ENCODE measurements at places on chromosomes 11 and 22.

- no peak for DNase-seq
Measured at GRCh38 chr11:17538731-17539130, 5.5 kb downstream of the USH1C start.

DNA sequence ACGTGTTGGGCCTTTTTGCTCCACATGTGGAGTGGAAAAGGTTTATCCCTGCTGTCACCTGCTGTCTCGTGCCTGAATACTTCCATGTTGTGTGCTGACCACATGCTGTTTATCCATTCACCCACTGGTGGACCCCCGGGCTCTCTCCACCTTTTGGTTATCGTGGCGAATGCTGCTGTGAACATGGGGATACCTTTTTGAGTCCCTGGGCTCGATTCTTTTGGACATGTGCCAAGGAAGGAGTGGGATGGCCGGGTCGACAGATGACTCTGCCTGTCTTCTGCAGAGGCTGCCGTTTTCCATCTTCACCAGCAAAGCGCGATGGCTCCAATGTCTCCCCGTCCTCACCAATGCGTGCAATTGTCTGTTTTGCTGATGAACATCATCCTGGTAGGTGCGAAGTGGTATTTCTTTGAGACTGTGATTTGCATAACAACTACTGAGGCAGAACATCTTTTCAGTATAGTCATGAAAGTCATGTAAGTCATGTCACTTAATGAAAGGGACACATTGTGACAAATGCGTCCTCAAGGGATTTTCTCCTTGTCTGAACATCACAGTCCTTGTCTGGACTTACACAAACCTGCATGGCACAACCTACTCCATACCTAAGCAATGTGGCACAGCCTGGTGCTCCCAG lies 758.7 kb downstream of the BRD1 start:
- DNase-seq, result no peak

DNA sequence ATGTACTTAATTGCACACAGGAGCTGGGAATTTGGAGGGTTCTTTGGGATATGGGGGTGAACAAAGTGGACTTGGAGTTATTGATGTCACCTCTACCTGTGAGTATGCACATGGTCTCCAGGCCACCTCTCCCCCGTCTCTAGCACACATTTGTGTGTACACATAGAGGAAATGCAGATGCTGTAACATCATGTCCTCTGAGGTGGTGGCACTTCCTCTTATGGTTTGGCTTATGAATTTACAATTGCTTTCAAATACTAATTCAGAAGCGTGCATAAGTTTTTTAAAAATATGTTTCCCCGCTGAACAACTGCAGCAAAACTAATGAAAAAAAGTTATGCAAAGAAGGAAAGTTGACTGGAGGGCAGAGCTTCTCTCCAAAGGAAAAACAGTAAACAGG lies 152.0 kb upstream of the TENM4 start:
- DNase-seq, result peak; percentile 9

DNA sequence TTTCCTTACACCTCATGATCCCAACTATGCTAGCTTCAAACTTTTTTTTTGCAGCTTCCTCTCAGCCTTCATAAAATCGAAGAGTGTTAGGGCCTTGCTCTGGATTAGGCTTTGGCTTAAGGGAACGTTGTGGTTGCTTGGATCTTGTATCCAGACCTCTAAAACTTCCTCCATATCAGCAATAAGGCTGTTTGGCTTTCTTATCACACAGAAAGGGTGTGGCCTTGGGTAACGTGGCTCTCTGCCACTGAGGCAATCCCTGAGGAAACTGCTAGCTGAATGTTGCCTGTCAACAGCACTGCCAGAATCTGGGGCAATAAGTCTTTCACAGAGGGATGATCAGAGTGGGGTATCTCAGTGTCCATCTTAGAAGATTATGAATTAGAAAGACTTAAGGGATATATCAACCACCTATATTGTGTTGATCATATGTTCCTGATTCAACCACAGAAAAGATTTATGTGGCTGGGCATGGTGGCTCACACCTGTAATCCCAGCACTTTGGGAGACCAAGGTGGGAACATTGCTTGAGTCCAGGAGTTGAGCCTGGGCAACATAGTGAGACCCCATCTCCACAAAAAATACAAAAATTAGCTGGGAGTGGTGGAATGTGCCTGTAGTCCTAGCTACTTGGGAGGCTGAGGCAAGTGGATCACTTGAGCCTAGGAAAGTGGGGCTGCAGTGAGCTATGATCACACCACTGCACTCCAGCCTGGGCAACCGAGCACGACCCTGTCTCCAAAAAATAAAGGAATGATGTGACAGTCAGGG lies 12.5 kb upstream of the CUL5 start:
- DNase-seq, result no peak

DNA sequence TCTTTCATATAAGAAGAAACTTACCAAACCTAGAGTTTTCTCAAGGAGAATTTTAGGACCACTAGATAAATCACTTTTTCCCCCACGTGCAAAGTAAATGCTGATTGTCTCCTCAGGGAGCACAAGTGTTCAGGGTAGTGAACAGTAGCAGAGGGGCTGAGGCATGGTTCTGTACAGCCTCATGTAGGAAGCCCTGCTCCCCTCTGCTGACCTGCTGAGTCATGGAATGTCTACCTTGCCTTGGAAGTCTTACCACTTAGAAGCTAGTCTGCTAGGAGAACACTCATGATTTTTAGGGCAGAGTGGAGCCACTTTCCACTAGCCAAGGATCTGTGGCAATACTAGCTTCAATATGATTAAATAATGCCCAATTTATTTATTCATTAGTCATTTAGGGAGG lies 2120.6 kb upstream of the RAG2 start:
- no peak for DNase-seq

- no peak for DNase-seq
Measured at GRCh38 chr11:46917109-46917761, 1.1 kb downstream of the LRP4 start.

GRCh38 chr11:47161890-47162289 lies 14.8 kb downstream of the ARFGAP2 start:
- no peak for DNase-seq

- no peak for DNase-seq
Measured at GRCh38 chr22:19525666-19526065, 1.5 kb upstream of the CLDN5 start.

DNA sequence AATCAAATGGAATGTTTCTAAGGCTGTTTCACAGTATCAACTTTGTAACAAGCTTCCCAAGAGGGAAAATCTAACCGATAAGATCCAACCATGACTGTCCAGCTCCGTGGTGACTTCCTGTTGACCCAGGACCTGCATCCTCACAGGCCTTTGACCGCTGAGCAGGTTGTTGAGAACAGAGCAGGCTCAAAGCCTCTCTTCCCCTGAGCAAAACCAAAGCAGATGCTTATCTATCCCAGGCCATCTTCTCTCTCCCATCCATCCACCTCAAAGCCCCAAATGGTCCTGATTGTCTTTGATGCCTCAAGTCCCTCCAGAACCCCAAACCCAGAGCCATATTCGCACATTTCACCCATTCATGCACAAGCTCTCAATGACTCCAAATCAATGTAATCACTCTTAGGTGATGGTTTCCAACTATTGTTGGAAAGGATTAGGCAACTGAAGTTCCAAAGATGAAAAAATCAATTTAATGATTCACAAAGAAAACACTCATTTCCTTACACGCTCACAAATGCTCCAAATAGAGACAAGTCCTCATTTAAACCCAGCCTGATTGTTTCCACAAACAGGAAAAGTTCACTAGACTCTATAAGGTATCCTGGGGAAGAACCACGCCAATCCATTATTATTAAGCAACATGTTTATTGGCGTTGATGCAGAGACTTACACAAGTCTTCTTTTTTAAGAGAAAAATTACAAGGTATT lies 48.7 kb downstream of the C11orf58 start:
- DNase-seq, result no peak

DNA sequence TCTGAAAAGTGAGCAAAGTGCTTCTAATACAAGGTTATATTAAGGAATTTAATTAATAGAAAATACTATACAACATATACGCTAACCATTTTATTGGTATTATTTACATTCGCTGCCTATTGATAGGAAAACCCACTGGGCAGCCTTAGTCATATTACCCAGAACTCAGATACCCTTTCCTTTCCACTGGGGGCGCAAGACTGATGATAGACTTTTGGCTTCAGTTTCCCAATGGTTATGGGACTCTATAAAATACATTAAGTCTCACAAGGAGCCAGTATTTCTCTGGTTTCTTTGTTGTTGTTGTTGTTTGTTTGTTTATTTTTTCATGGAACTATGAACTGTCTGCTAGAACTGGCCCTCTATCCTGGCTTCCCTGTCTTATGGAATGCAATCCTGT lies 471.1 kb upstream of the KIRREL3 start:
- no peak for DNase-seq

GRCh38 chr11:80168796-80169195 lies 728.0 kb upstream of the TENM4 start:
- DNase-seq, result no peak

DNA sequence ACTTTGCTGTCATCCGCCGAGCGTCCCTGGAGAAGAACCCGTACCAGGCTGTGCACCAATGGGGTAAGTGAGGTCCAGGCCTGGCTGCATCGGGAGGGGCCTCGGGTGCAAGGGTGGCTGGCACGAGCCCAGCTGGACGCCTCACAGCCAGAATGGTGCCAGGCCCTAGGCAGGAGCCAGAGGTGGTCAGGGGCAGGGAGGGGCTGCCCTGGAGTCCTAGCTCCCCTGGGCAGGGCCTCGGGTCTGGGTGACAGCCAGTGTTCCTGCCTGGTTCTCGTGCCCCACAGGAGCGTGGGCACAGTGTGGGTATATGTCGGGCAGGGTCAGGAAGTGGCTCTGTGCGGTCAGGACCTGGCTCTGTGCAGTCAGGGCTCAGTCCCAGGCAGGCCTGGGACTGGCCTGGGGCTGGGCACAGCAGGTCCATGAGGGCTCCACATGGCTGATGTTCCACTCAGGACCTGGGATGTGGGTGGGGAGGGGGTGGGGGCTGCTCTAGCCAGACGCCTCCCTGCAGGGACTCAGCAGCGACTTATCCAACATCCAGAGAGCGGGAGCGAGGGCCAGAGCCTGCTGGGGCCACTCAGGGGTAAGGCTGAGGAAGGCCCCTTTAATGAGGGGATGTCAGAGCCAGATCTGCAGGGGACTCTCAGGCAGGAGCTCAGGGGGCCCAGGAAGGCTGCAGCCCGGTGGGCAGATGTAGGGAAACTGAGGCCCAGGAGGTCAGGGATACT lies 1.2 kb downstream of the TSPAN32 start:
- peak; percentile 24 for DNase-seq

DNA sequence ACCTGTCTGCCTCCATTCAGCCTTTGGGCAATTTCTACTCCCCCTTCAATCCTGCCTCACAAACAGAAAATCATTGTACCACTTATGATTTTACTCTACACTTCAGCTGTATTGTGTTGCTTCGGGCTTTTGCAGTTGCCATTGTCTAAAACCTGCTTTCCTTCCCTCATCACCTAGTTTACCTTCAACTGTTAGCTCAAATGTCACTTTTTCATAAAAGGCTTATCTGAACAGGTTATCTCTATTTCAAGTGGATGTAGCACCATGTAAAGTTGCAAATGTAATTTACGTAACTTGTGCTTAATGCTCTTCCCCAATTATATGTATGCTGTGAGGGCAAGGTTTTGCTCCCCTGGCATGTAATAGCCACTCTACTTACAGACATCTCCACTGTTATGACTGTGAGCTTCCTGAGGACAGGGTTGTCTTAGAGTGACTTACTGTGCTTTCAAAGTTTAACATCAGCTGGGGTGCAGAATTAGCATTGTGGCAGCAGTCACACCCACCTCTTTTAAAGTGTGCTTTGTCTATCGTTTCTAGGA lies 5.4 kb downstream of the RPS25 start:
- no peak for DNase-seq

All from AML-193 (cell line).